Activated CD8-positive, alpha-beta memory T cell treated with anti-CD3 and anti-CD28 coated beads for 1 hour (primary cell): ENCODE measurements at places on chromosomes 3 and 15.

- no peak for DNase-seq
Observed at GRCh38 chr3:183460081-183461055, 31.9 kb upstream of the MCF2L2 start.

DNA sequence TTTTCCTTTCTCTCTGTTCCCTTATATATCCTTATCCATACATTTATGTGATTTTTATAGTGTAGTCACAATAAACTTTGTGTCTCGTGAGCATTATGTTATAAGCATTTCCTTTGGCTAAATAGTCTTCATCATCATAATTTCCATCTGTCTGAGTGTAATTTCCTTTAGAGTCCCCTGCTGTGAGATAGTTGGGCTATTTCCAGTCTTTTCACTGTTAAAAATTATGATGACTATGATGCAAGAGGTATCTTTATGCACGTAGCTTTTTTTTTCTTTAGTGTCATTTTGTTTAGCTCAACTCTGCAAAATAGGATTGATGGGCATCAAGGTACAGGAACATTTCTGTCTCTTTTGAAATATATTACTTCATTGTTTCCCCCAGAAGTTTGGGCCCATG, 26.9 kb upstream of the CA12 start:
- DNase-seq = no peak

DNA sequence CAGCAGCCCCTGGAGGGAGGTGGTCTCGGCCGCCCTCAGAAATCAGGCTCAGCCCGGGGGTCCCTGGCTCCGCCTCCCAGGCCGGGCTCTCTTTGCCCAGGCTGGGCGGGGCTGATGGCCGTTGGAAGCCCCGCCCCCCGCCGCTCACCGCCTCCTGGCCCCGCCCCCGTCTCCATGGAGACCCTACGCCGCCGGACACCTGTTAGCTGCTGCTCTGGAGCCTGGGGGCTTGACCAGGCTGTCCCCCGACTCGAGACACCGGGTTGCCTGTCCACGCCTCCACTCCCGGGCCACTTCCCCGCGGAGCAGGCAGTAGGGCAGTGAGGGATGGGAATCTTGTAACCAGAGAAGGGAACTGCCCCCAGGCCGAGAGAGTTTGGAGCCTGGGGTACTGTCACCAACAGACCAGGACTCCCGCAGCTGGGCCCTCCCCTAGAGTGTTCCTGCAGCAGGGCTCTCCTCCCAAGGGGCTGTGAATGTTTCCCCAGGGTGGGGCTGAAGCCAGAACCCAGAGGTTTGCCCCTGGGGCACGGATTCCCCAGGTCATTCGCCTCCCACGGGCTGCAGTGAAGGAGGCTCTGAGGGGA, 27.8 kb upstream of the RPL32 start:
- no peak for DNase-seq

DNA sequence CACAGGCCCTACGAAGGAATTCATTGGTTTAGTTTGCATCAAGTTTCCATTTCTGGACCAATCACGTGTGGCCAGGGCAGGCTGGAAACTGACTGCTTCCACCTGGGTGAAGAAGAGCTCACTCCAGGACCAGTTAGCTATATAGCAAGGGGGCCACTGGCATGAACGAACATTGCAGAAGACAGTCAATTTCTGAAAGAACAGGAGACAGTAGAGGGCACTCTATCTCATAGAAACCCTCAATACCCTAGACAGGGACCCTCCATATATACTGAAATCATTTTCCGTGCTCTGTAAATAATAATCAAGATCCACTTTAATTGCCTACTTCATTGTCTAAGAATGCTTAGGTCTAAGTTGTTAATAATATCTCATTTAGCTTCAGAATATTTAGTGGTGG, 215.6 kb downstream of the CADPS start:
- no peak for DNase-seq

DNA sequence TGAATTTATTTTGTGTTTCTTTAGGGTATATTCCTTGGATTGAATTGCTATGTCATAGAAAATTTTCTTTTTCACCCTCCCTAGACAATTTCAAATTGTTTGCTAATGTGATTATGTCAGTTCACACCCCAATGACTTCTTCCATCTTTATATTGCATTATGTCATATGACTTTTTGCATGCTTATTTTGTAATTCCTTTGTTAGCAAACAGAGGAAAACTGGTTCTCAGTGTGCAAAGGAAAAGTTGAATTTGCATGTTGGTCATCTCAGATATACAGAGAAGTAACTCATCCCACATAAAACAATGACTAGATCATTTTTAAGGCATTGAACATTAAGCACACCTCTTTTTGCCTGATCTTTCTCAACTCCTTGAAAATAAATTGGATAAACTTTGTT, 3.3 kb upstream of the RNF13 start:
- DNase-seq = no peak

DNA sequence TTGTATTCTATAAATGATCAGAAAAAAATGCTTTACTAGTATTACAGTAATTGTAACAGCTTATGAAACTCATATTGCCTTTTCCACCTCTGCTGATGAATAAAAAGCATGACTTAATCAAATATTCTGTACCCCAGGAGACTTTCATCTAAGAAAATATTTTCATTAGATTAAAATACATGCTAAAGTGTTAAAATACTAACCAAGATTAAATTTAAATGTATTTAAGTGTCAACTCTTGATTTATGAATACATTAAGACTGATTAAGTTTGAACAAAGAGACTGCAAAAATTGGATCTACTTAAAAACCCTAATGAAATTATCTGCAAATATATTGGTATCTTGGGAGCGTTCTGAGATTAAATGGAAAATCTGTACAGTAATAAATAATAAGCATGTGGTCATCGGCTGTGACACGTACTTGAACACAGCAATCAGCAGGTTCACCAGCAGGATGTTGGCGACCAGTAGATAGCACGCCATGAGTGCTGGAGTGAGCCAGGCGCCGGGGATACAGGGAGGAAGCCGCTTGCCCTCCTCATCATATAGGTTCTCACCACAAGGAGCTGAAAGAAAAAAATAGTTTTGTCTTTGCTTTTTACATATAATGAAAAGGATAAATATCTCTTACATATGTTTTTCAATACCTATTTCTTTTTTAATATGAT, 36.6 kb upstream of the MTMR10 start:
- no peak for DNase-seq

DNA sequence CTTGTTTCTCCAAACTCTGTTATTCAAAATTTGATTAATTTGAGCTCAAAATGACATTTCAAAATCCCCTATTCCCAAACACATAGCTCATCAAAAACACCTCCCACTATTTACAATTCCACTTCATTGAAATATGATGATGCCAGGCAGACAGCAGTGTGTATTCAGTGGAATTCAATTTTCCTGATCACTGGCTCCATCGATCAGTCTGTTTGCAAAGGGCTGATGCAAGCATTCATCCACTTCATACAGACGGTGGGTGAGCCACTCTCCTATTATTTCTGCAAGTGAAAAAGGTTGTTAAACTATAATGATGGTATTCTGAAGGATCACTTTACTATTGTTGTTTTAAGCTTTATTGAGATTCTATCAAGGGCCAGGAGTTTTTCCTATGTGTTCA, 90.7 kb downstream of the RTP4 start:
- no peak for DNase-seq

DNA sequence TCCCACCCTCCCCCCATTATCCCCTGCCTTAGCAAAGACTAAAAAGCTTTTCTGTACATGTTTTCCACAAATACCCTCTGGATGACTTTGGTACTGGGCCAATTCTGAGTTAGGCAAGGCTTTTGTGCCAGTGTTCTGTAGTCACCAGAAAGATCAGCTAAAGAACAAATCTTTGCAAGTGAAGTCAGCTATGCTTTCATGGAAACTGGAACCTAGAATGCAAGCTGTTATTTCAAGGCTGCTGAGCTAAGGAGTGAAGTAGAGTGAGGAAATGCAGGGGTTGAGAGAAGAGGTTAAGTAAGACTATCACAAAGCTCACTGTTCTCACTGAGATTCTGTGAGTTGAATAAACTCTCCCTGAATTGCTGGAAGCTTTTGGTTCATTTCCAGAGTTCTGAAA, 107.8 kb upstream of the CNTN3 start:
- DNase-seq = no peak

DNA sequence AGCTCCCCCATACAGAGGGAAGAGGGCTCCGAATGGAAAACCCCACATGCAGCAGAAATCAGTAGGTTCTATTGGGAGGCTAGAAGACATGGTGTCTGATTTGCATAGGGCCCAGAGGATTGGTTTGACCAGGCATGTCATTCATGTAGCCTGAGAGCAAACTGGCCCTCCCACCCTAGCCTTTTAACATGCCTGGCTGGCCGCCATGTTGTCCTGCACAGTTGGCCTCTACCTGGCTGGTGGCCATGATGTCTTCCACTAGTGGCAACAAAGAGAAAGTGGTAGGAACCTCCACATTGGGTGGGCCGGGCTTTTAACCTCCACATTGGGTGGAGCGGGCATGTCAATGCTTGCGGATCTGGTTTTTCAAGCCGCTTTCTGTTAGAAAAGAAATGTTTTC, 312.1 kb downstream of the TAFA4 start:
- DNase-seq = no peak

- no peak for DNase-seq
Observed at GRCh38 chr3:157066335-157067098, 93.4 kb downstream of the CCNL1 start.

- DNase-seq = no peak
Observed at GRCh38 chr3:134887536-134887935, 92.5 kb downstream of the EPHB1 start.

DNA sequence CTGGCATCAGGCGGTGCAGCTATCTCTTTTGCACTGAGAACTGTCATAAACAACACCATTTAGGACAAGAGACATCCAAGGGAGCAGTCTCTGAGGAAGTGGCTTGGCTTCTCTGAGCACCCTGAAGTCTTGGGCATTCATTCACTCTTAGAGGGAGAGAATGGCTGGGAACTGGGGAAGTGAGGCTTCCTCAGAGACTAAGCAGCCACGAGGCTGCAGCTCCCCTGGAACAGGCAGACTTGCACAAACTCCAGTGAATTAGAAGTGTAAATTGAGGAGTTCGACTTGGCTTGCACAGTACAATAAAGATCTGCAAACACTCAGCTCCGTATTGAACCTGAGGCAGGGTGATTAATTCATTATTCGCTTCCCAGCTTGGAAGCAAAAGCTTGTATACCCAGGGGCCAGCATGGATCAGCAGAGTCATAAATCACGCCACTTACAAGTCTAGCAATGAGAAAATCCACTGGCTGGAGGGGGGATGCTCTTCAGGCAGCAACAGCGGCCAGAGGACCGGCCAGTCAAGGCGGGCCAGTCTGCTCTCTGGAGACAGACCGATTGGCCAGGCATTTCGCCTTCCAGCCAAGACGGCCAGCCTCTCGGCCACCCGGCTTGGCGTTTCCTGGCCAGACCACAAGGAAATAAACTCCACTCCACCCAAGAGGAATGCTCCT, 118.8 kb upstream of the ADPGK start:
- no peak for DNase-seq

GRCh38 chr3:108221911-108222852, at the start of gene IFT57:
Gene IFT57 (minus strand): TSS chr3:108222424. CDS start chr3:108222322, 102 bp downstream.
- DNase-seq = peak; percentile 87

GRCh38 chr3:134079111-134079547, 49.4 kb upstream of the SLCO2A1 start:
- DNase-seq = no peak

- DNase-seq = no peak
Observed at GRCh38 chr3:4149296-4149695, 153.9 kb upstream of the SETMAR start.

DNA sequence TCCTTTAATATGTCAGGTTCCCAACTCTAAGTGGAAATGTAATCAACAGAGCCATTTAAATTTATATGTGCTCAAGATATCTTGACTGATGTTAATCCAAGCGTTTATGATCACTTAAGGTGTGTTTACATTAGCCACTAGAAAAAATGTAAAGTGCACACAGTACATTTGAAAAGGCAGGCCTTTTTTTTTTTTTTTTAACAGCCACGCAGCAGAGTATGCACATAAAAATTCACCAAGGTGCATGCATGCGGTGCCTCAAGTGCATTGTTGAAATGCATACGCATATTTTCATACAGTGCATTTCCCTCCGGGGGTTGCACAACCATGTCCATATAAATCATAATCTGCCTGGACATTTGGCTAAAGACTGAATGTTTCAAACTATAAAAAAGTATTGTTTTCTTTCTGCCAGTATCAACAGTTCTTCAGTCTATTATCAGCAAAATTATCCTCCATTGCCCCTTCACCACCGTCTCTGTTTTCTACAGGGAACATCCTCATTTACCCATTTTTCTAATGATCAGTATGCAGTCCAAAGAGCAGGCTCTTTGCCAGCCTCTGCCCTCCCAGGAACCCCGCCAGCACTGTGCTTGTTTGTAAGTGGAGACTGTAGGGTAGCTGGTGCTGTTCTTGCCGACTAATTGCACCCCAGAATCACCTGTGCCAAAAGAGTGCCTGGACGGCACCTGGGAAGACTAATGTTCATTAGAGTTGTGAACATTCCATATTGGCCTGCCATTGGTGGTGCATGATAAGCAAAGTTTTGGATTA, 611.2 kb upstream of the CFAP20DC start:
- no peak for DNase-seq

GRCh38 chr3:126799099-126799498, 95.1 kb downstream of the CHCHD6 start:
- DNase-seq = no peak

- DNase-seq = no peak
Observed at GRCh38 chr15:64650552-64650951, 124.8 kb downstream of the RBPMS2 start.

GRCh38 chr3:17079933-17080332, 195.2 kb downstream of the PLCL2 start:
- DNase-seq = no peak

DNA sequence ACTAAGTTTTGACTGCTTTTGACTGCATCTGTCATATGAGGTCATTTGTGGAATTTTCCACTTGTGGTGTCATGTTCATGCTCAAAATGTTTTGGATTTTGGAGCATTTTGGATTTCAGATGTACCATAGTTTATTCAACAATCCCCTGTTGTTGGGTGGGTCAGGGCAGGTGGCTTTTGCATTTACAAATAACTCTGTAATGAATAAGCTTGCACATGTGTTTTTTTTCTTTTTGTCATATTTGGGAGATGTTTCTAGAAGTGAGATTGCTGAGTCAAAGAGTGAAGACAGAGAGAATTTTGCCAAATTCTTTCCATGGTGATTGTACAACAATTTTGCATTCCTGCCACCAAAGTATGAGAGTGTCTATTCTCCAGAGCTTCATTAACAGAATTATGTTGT, 62.4 kb upstream of the ADPGK start:
- DNase-seq = no peak

- no peak for DNase-seq
Observed at GRCh38 chr3:70621451-70621850, 309.0 kb upstream of the MDFIC2 start.
